T-helper 2 cell (primary cell): ENCODE measurements at places on chromosomes 7 and 10.
A peak's percentile ranks its signal among the peaks of the same experiment; 100 is the strongest.

DNA sequence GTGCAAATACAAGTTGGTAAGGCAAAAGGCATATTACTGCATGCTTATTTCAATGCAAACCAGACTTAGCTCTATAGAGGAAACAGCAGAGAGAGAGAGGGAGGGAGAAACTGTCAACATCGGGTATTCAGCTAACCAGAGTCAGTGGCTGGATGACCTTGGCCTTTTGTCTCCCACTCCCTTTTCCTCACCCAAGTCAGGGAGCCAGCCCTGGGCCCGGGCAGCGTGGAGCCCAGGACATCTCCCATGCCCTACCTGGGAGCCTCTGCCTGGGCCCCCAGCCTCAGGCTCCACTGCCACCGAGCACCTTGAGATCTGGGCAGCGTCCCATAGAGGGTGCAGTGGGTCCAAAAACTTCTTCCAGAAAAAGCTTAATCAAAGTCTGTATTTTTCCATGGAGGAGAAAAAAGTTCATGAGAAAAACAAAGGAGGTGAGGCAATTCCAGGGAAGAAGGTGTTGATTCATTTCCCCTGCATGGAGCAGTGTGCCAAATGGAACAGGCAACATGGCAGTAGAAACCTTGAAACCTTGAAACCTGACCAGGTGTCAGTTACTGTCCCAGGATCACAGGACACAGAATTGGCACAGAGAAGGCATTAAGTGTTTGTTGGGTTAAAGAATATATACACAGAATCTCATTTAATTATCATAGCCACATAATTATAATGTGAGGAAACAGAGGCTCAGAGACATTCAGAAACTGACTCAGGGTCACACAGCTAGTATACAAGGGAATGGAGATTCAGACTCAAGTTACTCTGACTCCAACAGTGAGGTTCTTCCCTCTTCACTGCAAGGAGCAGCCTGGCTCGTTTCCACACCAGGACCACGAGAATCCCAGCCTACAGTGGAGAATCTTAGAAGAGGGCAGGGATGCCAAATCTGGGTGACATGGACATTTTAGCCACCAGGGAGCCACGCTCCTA lies 5.8 kb upstream of the NCOA4 start:
- DNase-seq: no peak

GRCh38 chr10:6958254-6958653 lies 378.2 kb upstream of the PRKCQ start:
- DNase-seq: no peak

GRCh38 chr7:37320848-37321468 lies 127.7 kb downstream of the ELMO1 start:
- no peak for DNase-seq

GRCh38 chr7:151461942-151462230 lies 21.9 kb upstream of the CRYGN start:
- no peak for DNase-seq

DNA sequence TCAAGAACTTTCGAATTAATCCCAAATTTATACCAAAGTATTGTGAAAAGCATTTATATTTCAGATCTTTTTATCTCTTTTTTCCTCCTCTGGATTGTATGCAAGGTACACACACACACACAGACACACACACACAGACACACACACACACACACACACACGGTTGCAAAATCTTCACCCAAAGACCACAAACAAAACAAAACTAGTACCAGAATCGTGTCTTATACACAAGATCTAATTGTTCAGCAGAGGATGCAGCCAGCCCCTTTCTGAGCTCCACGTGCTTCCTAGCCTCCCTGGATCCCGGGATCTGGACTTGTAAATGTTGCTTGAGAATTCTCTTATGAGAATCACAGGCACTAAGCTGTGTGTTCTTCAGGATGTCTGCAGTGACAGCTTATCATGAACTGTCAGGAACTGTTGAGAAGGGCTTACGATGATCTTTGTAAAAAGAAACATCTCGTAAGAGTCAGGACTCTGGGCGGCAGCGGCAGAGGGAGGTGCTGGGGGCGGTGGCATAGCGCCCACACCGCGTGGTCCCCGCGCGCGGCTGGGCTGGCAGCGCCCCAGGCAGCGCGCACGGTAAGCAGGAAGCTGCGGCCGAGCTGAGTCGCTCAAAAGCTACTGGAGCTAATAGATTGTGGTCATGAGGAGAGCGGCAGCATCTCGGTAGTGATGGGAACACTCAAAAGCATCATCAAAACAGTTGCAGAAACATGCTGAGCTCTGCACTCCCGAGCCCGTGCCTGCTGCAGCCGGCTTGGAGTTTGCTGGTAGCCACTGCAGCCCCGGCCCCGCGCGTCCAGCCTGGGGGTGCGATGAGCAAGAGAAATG lies 277.6 kb downstream of the GATA3 start:
- peak; percentile 88 for DNase-seq

GRCh38 chr7:131139462-131139861 lies 188.2 kb upstream of the MKLN1 start:
- DNase-seq: no peak

- DNase-seq: no peak
Measured at GRCh38 chr7:37510043-37510634, 61.5 kb upstream of the ELMO1 start.

DNA sequence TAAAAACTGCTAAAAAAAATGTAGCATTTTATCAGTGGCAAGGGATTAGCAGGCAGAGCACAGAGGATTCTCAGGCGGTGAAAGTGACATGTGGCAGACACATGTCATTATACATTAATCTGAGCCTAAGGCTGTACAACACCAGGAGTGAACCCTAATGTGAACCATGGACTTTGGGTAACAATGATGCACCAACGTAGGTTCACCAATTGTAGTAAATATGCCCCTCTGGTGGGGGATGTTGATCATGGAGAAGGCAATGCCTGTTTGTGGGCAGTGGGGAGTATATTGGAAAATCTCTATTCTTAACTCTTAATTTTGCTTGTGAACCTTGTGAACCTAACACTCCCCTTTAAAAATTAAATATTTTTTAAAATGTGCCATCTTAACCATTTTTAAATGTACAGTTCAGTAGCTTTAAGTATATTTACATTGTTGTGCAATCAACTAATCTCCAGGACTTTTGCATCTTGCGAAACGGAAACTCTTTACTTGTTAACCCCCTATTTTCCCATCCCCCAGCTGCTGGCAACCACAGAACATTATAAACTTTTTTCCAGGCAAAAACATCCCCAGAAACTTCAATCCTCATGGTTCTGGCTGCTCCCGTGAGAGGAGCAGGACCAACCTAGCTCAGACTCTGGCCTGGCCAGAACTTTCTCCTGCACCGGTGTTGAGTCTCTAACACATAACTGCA lies 29.9 kb downstream of the LRRC20 start:
- DNase-seq: no peak

- DNase-seq: no peak
Measured at GRCh38 chr10:106557053-106557452, 607.5 kb downstream of the SORCS1 start.

- peak; percentile 89 for DNase-seq
Measured at GRCh38 chr10:84329986-84330651, 1.7 kb downstream of the CCSER2 start.

DNA sequence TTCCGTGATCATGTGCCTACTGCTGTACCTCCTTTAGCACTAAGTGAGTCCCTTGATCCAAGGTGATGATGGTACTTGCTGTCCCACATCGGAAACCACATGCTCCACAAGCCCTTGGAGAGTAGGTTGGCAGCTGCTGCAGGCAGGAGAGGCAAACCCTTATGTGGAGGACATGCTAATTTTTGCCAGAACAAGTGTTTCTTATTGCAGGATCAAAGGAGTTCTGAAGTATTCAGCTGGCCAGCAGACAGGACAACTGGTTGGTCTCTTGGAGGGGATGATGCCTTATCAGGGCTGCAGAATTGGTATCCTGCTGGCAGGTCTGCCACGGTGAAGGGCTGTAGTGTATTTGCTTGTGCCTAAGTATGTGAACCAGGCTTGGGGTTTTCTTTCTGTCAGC lies 36.8 kb downstream of the NACAD start:
- DNase-seq: no peak

DNA sequence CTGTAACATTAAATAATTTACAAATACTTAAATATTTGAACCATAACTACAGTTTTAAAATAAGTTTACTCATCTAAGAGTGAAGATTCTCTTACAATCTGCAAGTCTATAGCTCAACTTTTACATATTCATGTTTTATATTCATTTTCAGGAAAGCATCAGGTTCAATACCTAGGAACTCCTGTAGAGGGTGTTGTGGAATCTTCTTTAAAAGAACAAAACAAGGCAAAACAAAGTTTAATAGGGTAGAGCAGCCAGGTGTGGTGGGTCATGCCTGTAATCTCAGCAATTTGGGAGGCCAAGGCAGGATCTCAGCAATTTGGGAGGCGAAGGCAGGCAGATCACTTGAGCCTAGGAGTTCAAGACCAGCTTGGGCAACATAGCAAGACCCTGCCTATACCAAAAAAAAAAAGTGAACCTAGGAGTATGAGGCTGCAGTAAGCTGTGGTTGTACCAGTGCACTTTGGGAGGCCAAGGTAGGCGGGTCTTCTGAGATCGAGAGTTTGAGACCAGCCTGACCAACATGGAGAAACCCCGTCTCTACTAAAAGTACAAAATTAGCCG lies 45.1 kb downstream of the ST8SIA6 start:
- no peak for DNase-seq

- no peak for DNase-seq
Measured at GRCh38 chr10:116247691-116248090, 25.3 kb downstream of the GFRA1 start.

DNA sequence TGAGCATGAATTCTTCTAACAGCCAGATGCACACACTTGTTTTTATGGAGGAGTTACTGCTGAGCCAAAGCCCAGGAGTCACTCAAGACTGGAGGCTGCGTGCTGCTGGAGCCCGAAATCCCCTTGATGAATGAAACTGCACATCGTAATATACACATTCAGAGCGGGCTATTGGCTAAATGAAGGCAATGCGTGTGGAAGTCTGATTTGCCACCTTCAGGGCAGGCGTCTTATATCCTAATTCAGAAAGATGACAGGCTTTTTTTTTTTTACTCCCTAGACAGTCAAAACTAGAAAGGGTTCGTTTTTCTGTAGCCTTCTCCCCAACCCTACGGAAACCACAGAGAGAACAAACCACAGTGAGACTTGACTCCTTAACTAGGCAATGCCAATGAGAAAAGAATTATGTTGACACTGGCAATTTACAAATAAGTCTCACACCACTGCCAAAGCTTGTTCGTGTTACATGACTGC lies 227.2 kb upstream of the KLF14 start:
- peak; percentile 72 for DNase-seq

- DNase-seq: no peak
Measured at GRCh38 chr7:87345962-87346371, 503 bp downstream of the CROT start.

GRCh38 chr7:25802057-25802456 lies 349.9 kb upstream of the NFE2L3 start:
- DNase-seq: no peak

DNA sequence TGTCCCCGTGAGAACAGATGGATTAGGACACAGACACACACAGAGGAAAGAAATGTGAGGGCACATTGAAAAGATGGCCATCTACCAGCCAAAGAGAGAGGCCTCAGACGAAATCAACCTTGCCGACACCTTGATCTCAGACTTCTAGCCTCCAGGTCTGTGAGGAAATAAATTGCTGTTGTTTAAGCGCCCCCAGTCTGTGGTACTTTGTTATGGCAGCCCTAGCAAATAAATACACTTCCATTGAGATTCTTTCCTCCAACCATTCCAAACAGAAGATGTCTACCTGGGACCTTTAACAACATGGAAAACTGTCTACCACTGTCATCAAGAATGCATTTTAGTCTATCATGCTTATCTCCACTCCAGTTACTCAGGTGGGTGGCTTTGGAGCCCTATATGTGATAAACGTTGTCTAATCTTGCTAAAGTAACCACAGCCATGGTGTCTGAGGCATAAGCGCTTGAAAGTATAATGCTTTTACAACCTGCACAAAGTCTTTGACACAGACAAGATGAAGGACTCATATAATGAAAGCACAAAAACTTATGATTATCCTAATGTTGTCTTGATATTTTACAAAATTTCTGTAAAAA lies 244.3 kb downstream of the MTERF1 start:
- no peak for DNase-seq

DNA sequence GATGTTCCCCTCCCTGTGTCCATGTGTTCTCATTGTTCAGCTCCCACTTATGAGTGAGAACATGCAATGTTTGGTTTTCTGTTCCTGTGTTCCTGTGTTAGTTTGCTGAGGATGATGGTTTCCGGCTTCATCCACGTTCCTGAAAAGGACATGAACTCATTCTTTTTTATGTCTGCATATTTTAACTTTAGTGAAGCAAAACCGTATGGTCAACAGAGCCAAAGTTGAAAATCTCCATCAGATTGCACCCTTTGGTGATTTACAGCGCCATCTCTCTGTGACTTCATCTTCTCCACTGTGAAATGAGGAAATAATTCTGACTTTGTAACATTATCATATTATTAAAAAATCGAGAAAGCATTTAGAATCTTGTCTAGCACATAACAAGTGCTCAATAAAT lies 132.3 kb upstream of the PLXDC2 start:
- DNase-seq: no peak

- DNase-seq: no peak
Measured at GRCh38 chr10:118115701-118116100, 69.0 kb upstream of the RAB11FIP2 start.

DNA sequence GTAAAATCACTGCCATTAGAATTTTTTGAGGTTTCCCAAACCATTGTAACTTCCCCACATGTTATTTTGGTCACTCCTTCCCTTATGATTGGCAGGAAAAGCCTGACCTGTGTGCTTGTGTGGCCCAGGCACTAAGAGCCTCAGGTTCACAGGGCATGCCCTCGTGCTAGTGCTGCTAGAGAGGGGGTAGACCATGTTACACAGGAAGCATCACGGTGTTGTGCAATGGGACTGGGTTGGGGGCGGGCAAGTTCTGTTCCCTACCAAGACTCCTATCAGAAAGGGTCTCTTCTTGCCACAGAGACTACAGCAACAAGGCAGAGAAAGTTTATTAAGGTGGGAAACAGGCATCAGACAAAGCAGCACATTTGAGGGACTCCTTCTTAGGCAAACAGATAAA lies 32.2 kb downstream of the LSM5 start:
- no peak for DNase-seq

- no peak for DNase-seq
Measured at GRCh38 chr10:31622978-31623377, 304.0 kb downstream of the ZEB1 start.

GRCh38 chr10:32149252-32149955 lies 93.2 kb upstream of the KIF5B start:
- no peak for DNase-seq

DNA sequence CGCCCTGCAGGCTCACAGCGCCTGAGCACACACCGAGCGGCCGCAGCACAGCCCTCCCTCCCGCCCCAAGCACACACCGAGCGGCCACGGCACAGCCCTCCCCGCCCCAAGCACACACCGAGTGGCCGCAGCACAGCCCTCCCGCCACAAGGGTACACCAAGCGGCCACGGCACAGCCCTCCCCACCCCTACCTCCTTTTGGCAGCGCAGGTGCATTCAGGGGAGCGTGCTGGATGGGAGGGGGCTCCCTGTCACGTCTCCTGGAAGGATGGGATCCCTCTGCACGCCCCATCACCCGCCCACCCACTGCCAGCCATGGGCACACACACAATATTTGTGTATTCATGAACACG lies 482.6 kb downstream of the DNAJB6 start:
- no peak for DNase-seq
